Neural progenitor cell (in vitro differentiated cells): ENCODE measurements at places on chromosomes 4 and X. TPM values are rescaled to one million over a fixed set of nuclear protein-coding genes. Genes with fewer than 3 reads are reported as not detected.

FGA gene
- not detected in 2 replicates for total RNA-seq

ADAM29 gene
- total RNA-seq, result 0.40 TPM in 1 of 2 replicates, not detected in the other

CRMP1 gene
- total RNA-seq, result 91.4 and 140 TPM in 2 replicates

SPINK2 gene
- total RNA-seq, result 2.3 TPM in 1 of 2 replicates, not detected in the other

DNA sequence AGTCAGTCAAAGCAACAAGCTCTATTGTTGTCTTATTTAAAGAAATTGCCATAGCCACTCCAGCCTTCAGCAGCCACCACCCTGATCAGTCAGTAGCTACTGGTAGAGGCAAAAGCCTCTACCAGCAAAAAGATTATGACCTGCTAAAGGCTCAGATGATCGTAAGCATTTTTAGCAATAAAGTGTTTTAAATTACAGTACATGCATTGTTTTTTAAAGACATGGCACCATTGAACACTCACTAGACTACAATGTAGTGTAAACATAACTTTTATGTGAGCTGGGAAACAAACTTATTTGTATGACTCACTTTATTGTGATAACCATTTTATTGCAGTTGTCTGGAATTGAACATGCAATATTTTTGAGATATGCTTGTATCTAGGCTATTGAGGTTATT lies 32.3 kb upstream of the DYNLT3 start:
- no peak for DNase-seq

DNA sequence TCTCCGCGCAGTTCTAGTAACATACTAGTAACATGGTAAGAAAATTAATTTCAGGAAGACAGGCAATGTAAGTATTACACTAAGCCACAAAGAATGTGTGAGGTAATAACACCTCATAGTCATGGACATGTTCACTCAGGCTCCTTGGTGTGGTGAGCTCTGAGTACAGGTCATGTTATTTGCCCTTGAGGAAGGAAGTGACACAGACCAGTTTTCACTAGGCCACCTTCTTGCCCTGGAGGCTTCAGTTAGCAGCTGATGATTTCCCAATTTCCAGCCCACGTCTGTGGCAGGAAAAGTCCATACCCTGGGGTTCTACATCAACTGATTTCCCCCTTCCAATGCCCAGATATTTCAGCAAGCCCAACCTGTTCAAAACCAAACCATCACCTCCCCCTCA lies 6.7 kb downstream of the APOO start:
- DNase-seq, result no peak
